Mesangial cell (primary cell): ENCODE measurements at places on chromosomes 7 and 10. TPM values are rescaled to one million over a fixed set of nuclear protein-coding genes. Genes with fewer than 3 reads are reported as not detected.

HKDC1 gene
- 25.1 and 53.5 TPM in 2 replicates for total RNA-seq

HOXA1 gene
- total RNA-seq: 5.1 and 5.4 TPM in 2 replicates

GNAT3 gene
- total RNA-seq: not detected in 2 replicates

IL6 gene
- total RNA-seq: 1.8 and 3.5 TPM in 2 replicates

HEPACAM2 gene
- not detected in 2 replicates for total RNA-seq
